ENCODE measurements at places on chromosomes 1 and 21.

- DNase-seq, result no peak
Measured at GRCh38 chr1:8651236-8651890, 166.1 kb downstream of the RERE start.

- no peak for DNase-seq
Measured at GRCh38 chr1:30981172-30981571, 72.6 kb upstream of the SDC3 start.

- DNase-seq, result peak; percentile 79
Measured at GRCh38 chr1:151542710-151543129, 2.6 kb downstream of the TUFT1 start.

- no peak for DNase-seq
Measured at GRCh38 chr1:118073648-118074435, 111.2 kb downstream of the SPAG17 start.

- no peak for DNase-seq
Measured at GRCh38 chr1:45452503-45452902, 38.5 kb downstream of the TESK2 start.

GRCh38 chr1:14098294-14098913, 398.4 kb downstream of the PRDM2 start:
- DNase-seq, result no peak

DNA sequence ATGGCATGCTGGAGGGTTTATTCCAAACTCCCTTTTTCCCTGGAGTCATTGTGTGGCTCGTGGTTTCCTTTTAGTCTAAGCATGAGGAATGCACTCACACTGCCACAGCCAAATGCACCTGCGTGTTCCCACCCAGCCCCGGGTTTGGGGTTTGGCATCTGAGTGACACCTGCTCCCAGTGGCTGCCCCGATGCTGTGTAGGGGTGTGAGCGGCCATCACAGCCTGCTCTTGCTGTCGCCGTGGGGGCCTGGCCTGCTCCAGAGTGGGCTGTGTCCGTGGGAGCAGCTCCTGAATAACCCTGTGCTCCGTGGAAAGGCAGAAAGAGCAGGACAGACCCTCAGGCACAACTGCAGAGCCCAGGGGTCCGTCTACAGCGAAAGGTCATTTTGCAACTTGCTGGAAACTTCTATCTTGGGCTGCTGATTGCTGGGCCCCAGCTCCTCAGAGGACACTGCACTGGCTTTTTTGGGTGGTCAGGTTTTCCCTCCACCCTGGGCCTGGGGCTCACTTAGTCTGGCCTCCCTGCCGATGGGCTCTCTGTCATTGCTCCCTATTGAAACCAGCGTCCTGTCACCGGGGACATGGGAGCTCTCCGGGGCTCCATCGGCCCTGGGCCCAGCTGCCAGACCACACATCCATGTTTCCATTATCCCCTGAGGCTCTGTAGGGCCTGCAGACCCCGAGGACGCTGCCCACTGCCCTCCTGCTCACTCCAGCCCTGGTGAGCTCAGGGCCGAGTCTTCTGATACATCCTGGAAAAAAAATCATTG, 74.1 kb downstream of the AJAP1 start:
- no peak for DNase-seq

- no peak for DNase-seq
Measured at GRCh38 chr1:167276969-167277368, 56.3 kb downstream of the POU2F1 start.

DNA sequence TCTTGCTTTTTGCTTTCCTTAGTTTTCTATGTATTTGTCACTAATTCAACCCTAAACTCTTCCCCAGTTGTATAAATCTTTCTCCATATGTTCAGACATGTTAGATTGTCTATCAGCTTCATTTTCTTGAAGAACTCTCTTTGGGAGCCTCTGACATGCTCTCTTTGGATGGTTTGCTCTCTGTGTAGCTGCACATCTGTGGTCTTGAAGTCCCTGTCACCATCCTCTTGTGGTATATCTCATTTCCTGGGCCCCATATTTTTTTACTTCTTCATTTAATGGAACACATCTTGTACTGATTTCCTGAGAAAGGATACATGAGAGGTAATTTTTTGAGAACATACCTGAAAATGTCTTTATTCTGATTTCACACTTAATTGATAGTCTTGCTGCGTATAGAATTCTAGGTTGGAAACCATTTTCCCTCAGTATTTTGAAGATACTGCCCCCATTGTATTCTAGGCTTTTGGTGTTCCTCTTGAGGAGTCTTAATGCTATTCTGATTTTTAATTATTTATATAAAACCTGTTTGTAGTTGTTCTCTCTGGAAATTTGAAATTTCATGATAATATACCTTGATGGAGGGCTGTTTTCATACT, 72.6 kb downstream of the ST3GAL3 start:
- no peak for DNase-seq

DNA sequence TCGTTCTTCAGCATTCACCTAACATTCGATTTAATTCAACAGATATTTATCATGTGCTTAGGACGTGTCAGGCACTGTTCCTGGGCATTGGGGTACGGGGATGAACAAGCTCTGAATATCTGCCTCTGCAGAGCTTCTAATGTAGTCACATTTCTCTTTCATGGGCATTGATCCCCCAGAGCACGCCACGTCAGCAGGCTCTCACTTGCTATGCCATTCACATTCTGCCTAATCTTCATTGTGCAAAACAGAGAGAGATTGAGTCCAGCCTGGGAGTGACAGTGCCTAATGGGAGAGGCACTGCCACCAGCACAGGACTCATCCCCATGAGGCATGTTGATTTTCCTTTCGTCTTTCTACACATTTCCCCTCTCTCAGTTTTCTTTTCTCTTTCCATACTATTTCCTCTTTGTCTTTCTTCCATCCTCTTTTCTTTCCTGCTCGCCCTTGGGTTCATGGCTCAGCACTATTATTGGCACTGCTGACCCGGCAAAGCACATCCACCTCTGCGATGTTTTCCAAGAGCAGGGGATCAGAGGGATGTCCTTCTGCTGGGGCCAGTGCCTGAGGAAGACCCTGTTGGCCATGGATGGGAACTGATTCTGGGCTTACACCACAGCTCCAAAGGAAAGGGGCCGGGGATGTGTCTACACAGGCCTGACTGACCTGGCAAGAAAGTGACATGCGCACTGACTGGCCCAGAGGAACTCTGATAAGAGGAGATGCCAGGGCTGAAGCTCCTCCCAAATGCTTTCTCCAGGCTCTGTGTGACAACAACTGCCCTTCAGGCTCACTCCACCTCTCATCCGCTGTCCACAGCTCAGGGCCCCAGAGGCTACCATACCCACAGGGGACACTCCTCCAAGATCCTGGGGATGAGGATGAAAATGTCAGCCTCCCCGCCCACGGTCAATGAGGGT, 195.9 kb downstream of the TOMM20 start:
- no peak for DNase-seq

DNA sequence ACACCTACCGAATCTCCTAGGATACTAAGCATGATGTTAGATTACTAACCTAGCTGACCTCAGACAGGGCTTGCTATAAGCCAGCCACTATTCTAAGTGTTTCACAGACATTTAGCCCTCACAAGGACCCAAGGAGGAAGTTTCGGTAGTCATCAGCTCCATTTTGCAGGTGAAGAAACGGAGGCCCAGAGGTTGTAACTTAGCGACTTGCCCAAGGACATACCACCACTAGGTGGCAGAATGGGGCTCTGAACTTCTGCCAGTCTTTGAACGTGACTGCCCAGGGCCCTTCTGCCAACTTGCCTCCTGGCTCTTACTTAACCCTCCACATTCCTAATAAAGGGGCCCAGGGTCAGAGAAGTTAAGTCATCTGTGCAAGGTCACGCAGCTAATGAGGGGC, 283.5 kb downstream of the C1orf94 start:
- DNase-seq, result no peak

- DNase-seq, result peak; percentile 72
Measured at GRCh38 chr1:108590957-108591356, 31.1 kb downstream of the EEIG2 start.

DNA sequence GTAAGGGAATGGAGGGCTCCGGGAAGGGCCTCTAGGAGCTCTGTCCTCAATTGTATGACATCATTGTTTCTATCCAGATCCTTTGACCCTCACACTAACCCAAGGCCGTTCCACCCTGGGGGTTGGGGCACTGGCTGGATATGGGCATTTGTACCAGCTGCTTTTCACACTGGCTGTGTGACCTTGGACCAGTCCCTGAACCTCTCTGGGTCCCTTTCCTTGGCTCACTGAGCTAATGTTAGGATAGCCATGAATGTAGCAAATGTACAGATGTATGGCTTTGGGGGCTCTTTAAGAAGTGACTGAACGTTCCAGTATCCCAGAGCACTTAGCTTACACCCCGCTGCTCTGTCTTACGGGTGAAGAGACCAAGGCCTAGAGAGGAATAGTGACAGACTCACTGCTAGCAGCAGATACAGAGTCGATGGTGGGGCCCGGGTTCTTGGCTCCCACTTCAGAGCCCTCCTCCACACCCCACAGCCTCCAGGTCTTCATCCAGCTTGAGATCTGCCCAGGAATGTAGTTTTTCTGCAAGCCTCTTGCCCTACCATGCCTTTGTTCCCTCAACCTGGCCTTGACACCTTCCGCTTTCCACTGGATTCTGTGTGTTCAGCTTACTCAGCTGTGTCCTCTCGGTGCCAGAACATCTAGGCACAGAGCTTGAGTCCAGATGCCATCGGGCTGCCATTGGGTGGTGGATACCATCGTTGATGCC, 14.6 kb upstream of the UBL4B start:
- DNase-seq, result no peak

DNA sequence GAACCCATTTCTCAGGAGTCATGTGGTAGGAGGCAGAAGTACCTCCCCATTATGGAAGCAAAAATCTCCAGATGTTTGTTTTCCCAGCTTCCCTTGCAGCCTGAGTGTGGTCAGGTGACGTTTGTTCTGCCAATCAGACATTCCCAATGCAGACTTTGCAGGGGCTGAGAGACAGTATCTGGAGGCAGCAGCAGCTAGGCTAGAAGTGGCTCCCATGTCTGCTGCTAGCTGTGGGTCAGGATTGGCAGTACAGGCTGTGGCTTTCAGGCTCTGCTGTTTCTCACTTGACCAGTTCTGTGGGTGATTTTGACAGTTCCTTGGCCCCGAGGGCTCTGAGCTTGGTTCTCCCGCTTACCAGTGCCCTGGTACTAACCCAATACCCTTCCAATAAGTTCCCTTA, 58.6 kb upstream of the NBPF3 start:
- DNase-seq, result no peak

DNA sequence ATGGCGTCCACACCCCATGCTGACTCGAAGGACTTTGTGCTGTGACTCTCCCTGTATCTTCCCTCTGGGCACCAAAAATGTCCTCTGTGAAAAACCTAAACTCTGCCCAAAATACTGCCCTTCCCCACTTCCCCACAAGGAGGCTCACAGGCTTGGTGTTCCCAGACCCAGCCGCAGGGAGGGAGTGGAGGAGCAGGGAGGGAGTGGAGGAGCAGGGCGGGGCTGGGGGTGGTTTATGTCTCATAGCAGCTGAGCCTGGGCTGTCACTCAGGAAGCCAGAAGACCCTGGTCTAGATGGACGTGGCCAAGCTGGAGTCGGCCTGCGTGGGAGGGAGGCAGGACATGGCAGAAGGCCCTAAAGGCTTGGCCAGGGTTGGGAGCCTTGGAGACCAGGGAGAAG, 461.7 kb downstream of the PTPRU start:
- DNase-seq, result no peak

- no peak for DNase-seq
Measured at GRCh38 chr21:33339918-33340317, 15.1 kb downstream of the IFNAR1 start.

GRCh38 chr1:175015243-175015642, 8.0 kb downstream of the MRPS14 start:
- DNase-seq, result peak; percentile 60

DNA sequence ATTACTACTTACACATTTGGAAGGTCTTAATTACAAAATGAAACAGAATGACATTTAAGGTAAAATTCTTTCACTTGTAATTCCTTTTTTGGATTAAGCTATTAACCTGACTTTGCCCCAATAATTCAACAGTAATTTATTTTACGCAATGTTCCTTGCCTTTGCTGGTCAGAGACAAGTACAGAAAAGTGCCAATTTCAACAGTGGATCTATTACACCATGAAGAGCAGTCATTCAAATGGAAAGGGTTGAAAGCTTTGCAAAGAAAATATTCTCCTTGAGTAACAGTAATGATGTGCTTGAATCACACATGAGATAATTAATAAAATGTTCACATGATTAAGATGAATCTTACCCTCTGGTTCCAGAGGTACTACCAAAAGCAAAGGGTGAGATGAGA, 84.7 kb downstream of the APP start:
- no peak for DNase-seq

GRCh38 chr1:180581635-180582039, 22.9 kb downstream of the OVAAL start:
- DNase-seq, result no peak

DNA sequence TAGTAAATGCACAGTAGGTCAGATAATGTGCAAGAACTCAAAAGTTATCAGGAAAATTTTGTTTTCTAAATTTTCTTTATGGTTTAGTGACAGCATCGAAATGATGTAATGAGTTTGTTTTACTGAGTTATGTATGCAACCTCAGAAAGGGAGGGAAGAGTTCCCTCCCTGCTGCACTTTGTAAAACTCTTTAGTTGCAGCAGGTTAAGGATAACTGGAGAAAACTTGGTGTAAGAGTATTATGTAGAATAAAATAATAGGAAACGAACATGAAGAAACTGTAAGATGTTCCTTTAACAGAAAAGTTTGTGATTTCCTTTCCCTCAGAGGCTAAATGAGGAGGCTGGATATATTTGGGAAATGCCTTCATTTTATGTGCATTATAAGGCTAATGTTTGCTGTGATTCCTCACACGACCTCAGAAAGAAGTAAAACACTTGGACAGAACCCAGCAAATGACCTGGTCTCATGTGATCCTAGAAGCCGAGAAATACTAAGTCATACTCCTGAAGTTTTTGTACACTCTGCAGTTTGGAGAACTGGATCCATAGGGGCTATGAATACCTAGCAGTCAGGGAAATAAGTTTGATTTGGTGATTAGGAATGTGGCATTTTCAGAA, 35.4 kb downstream of the ADGRL2 start:
- no peak for DNase-seq

DNA sequence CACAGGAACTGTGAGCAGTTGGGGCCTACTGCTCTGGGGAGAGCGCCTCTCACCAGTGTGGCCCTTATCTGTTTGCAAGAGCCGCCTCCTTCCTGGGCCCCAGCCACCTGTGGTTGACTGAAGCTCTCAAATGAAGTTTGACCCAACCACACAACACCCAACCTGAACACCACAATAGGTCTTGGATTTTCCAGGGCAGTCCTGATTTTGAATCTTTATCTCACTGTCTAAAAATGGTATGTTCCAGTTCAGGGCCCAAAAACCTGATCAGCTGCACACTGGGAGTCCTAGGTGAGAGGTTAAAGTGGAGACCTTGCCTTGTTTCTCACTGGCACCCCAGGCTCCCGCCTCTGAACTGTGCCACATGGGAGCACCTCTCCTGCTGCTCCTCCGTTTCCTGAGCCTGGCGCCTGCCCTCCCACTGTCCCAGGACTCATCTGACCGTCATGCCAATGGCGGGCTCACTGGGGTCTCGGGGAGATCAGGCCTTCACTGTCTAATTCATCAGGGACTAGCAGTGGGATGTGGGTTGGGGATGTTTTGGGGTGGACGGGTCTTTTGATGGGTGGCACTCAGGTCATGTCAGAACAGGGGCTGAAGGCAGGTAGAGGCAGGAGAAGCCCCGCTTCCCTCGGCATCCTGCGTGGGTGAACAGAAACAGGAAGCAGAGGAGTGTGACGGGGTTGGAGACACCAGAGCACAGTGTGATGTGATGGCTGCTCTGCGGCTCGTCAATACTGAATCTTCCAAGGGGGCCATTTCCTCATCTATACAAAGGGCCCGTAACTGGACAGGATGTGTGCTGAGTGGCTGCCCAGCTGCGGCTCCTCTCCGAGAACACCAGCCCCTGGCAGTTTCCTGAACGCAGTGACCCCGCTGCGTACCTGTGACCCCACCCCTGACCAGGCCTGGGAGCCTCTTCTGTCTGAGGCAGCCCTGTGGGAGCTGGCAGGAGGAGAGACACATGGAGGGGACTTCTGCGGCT, 59.6 kb upstream of the ITPKB start:
- DNase-seq, result no peak

Data from AG04449 (cell line).